ENCODE measurements at places on chromosomes 5 and 9.

DNA sequence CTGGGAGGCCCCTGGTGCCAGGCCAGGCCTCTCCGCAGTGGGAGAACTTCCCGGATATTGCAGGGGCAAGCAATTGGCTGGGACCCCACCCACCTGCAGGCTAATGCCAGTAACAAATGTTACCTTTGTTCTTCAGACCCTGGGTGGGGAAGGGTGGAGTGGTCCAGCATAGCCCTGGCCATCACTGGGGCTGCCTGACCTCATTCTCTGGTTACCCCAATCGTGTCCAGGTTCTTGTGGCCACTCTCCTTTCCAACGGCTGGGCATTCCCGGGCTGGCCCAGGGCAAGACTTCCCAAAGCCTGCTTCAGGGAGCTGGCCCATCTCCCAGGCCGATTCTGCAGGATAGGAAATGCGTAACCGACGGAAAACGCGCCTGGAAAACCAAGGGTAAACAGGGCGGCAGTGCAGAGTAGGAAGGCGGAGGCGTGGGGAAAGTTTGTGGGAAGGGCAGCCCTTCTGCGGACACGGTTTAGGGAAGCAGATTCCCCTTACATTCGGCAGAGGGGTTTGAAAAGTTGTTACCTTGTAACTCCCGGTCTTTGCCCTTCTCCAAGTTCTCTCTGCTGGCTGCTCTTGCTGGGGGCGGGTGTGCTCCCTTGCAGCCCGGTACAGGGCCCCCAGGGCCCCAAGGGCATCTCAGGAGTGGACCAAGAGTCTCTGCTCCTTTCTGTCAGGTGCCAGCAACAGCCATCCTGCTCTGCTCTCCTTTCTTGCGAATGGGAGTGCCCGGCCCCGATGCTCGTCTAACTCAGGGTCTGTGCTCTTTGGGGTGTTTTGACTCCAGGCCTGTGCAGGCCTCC, 3.5 kb downstream of the NRARP start:
- no peak for DNase-seq

DNA sequence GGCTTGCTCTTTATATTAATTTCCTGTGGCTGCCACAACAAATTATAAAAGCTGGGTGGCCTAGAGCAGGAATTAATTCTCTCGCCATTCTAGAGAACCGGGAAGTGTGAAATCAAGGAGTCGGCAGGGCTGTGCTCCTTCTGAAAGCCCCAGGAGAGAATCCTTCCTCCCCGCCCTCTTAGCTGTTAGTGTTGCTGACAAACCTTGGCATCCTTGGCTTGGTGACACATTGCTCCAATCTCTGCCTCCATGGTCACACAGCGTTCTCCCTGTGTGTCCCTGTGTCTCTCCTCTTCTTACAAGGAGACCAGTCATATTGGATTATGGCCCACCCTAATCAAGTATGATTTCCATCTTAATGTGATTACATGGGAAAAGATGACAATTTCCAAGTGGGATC, 55.9 kb upstream of the NEURL1B start:
- no peak for DNase-seq

- DNase-seq: no peak
Observed at GRCh38 chr9:20725675-20726074, 41.6 kb downstream of the FOCAD start.

- DNase-seq: no peak
Observed at GRCh38 chr9:69346596-69347390, 21.8 kb downstream of the ENTREP1 start.

DNA sequence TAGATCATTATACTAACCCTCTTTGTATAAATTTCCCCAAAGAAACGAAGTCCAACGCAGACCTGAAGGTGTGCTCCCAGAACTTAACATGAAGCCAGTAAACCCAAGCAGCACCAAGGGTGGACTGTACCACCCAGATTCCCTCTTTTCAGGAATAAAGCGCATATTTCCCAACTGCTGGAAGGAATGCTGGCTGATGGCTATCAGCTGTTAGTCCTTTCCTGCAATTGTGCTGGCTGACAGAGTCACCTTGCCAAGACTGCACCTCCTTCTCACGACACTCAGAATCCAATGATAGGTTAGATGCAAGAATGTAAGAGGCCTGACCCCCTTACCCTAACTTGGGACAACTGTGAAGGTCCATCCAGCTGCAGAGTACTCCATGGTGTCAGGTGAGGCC, 93.9 kb downstream of the MAPKAP1 start:
- no peak for DNase-seq

DNA sequence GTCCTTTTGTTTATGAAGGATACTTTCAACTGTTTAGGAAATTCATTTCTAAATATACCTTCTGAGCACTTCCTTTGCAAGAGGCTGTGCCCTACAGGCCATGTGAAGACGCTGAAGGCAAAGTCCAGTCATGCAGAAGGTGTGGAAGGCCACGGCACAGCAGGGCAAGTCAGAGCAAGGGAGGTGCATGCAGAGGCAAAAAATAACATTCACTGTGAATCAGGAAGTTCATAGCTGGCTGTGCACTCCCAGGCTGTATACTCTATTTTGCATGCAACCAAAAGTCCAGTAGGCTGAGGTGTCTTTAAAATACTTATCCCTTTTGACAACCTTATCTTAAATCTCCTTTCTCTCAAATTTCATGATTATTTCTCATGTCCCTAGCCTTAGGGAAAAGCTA, 50.3 kb downstream of the GNAQ start:
- no peak for DNase-seq

DNA sequence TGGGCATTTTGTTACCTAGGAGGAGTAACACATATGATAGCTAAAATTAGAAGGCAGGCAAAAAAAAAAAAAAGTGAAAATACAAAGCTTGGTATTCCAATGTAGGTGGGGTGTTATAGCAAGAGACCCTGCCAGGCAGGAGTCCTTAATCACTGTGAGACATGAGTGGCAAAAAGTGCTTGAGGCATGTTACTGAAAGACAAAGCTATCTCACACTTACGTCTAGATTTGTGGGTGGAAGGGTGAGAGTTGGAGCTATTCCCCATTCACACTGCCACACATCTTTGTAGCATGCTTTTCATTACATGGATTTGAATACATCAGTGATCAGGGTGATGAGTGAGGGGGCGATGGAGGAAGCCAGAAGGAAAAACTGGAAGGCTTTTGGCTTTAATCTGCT, 2.6 kb upstream of the PLPPR1 start:
- no peak for DNase-seq

- no peak for DNase-seq
Observed at GRCh38 chr5:1185629-1186350, 15.6 kb upstream of the SLC6A19 start.

GRCh38 chr5:137478043-137478442, 21.1 kb downstream of the SPOCK1 start:
- no peak for DNase-seq

DNA sequence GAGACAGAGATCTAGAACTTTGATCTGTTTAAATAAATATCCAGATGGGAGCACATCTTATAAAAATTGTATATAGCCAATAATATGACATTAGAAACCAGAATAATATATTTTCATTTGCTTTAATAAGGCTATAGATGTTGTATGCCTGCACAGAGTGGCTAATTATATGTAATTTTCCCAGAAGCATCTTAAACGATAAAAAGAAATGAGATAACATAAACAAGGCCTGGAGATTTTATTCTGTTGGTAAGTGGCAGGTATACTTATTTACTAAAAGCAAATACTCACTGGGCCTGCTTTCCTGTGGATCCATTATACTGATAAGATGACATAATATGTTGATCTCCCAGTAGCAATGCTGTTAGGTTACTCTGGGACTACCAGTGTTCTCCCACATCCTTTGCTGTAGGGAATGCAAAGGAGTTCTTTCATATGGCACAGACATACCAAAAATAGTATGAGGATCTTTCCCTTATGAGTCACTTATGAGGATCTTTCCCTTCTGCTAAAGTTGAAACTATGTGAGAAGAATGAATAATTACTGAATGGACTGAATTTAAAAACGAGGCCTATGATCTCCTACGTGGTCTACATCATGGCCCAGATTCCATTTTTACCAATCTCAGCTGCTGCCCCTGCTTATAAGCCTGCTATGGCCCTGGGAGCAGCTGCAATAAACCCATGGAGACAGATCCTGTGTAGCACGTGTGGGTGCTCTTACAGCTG, 112.1 kb downstream of the NUDT12 start:
- DNase-seq: no peak

GRCh38 chr9:88947581-88948573, 43.4 kb upstream of the S1PR3 start:
- no peak for DNase-seq

- peak; percentile 45 for DNase-seq
Observed at GRCh38 chr9:5629312-5630080, 589 bp downstream of the RIC1 start.

- DNase-seq: peak; percentile 9
Observed at GRCh38 chr5:147576646-147577535, 67.0 kb upstream of the DPYSL3 start.

- no peak for DNase-seq
Observed at GRCh38 chr5:138874771-138875551, at the start of gene LRRTM2. Gene LRRTM2, minus strand, starts transcription at chr5:138875335. Its CDS starts 424 bp downstream, at chr5:138874911.

GRCh38 chr9:17994695-17995425, 416.0 kb downstream of the SH3GL2 start:
- DNase-seq: no peak

DNA sequence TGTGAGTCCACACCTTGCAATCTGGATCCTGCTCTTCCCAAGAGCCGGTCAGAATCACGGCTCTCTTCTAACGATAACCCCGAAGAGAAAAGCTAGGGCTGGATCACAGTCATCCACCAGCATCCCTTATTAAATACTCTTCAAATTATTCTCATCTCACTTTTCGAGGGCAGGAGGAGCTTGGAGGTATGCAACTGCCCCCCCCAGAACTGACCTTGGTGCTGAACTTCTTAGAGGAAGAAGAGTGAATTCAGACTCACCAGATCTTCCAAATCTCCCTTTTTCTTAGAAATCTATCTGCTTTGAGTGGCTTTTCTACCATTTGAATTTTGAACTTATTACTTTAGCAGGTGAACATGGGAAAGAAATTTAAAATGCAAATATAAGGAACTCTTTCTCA, 75.7 kb downstream of the MED10 start:
- no peak for DNase-seq

DNA sequence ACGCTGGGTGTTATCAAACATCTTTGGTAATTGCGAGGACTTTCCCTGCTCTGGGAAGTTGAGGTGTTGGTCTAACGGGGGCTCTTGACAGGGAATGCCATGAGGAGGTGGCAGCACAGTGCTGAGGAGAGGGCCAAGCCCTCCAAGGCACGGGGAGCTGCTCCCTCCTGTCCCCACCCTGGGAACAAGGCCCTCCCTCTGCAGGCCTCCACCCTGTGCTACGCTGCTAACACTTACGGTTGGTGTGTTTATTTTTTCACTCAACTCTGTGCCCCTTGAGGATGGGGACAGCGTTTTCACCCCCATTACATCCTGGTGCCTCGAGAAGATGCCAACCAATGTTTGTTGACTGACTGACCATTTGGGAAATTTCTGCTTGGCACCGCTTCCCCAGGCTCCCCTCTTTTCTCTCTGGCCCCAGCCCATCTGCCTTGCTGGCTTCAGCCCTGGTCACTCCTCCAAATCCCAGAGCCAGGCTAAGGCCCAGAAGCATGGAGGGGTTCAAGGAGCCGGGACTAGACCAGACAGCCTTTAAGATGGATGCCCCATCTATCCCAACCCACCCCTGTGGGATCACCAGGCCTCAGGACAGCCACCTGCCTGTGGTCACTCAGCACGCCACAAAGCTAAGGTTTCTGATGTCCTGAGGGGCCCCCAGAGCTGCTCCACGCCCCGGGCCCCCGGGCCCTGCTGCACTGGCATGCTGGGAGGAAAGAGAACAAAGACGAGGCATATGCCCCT, 125.7 kb downstream of the BARX1 start:
- no peak for DNase-seq

GRCh38 chr5:63125862-63126261, 547.2 kb downstream of the LRRC70 start:
- no peak for DNase-seq

DNA sequence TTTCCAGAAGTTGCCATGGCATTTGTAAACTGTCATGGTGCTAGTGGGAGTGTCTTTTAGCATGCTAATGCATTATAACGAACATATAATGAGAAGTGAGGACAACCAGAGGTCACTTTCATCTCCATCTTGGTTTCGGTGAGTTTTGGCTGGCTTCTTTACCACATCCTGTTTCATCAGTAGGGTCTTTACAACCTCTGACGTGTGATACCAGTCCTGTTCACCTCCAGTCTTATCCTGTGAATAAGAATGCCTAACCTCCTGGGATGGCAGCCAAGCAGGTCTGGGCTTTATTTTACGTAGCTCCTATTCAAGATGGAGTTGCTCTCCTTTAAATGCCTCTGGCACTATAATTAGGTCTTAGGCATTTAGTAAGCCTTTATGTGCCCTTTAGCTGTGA, 20.4 kb upstream of the RFK start:
- no peak for DNase-seq

- no peak for DNase-seq
Observed at GRCh38 chr9:5479994-5480694, 29.8 kb downstream of the CD274 start.

- DNase-seq: no peak
Observed at GRCh38 chr5:175508896-175509295, 30.5 kb downstream of the SFXN1 start.

GRCh38 chr5:36655161-36655560, 48.8 kb downstream of the SLC1A3 start:
- no peak for DNase-seq

GRCh38 chr9:96441798-96442445, 8.0 kb upstream of the HABP4 start:
- no peak for DNase-seq

DNA sequence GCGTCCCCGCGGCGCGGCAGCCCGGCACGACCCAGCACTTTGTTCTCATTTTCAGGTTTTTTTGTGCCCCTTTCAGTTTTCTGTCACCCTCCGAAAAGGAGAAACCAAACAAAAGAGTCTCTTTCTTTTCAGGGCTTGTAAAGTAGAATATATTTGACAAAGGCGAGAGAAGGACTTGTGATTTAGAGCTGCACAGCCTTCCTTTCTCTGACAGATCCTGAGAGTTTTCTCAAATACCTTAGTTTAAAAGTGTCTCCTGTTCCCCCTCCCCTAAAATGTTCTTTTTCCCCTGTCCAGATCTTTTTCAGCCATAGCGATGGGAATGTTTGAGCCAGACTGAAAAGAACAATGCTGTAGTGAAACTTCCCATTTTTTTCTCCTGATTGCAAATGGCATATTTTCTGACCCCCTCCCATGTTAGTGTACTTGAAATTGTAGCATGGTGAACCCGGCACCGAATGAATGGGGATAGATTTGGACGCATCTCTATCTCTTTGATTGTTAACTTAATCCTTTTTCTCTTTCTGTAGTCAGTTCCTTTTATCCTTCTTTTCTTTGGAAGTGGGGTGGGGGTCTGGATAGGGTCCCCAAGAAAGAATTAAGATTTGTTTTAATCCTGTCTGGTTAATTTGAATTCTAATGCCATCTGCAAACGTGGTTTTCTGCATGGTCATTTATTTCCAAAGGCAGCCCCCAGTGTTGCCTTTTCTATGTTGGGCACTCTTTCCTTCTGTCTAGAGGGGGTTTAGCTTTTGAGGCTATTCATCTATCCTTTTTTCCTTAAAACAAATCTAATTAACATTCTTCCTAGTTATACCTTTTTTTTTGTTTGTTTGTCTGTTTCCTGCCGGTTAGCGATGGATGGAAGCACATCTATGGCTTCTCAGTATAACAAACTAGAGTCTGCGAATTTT, 2.2 kb downstream of the ZSWIM6 start:
- no peak for DNase-seq

- no peak for DNase-seq
Observed at GRCh38 chr9:87013490-87013889, 66.2 kb upstream of the GAS1 start.
